ENCODE measurements at places on chromosomes 16 and 17.

DNA sequence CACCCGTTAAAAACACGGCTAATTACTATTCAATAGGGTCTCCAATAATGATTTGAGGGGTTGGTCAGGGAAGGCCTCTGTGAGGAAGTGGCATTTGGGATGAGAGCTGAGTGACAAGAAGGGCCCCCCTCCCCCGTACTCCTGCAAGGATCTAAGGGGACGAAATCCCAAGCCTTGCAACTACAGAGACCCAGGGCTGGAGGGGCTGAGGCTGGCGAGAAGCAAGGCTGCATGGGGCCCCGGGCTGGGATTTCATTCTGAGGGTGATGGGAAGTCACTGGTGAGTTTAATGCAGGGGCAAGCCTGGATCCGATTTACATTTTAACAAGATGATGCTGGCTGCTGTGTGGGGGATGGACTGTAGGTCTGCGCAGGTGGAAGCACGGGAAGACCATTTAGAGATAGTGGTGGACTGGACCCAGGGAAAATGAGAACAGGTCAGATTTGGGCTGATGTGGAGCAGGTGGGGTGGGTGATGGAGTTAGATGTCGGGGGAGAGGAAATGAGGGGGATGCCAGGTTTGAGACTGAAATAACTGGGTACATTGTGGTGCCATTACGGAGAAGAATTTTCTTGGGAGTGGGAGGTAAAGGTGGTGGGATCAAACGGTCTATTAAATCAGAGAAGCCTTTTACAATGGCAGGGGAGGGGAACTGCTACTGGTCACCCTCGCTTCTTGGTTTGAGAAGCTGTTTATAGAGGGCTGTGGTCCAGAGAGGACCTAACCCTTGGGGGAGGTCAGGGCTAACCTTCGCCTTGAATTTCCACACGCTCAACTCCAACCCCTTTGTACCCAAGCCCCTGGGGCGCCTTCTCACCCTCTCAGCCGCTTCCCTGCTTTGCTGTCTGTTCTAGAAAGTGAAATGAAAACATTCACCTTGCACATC is 932 bp upstream of the MYBBP1A start:
- no peak for DNase-seq

- no peak for DNase-seq
These were observed 26.2 kb downstream of the MPP2 start for GRCh38 chr17:43881181-43881580.

GRCh38 chr17:4548721-4549531 is 6.3 kb downstream of the MYBBP1A start:
- no peak for DNase-seq

GRCh38 chr16:3282103-3282729 is 1.1 kb upstream of the ZNF263 start:
- peak; percentile 5 for DNase-seq

DNA sequence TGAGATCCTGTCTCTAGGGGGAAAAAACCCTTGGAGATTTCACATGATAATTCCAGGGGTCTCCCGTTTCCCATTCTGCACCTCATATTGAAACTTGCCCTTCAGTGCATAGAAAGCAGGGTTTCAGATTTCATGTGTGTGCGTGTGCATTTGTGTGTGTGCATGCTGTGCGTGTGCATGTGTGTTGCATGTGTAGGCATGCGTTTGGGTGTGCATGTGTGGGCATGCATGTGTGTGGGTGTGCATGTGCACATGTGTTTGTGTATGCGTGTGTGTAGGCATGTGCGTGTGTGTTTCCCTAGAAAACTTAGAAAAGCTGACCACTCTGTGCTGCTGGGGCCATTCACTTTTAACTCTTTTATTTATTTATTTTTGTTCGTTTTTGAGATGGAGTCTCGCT is 40.0 kb downstream of the IL21R start:
- no peak for DNase-seq
